ENCODE measurements at places on chromosomes 7 and 10. TPM values are rescaled to one million over a fixed set of nuclear protein-coding genes. Genes with fewer than 3 reads are reported as not detected.

Gene RPEL1
- 0.03 TPM for total RNA-seq

Gene WNT2
- total RNA-seq = not detected

Gene UCN3
- not detected for total RNA-seq

Gene DNA2
- 41.0 TPM for total RNA-seq

Gene SUMF2
- total RNA-seq = 145 TPM

Gene CALD1
- total RNA-seq = 0.55 TPM

Gene ICA1
- 51.6 TPM for total RNA-seq

Gene TLX1
- total RNA-seq = 0.14 TPM

Gene FFAR4
- total RNA-seq = not detected

Gene SYT15B
- not detected for total RNA-seq

Gene CARD11
- 0.12 TPM for total RNA-seq

Gene BTBD16
- total RNA-seq = not detected

Measured in G401 (cell line).